Upper lobe of left lung (tissue), 6 donors: ENCODE measurements at places on chromosomes 3 and 15. TPM values are rescaled to one million over a fixed set of nuclear protein-coding genes. Genes with fewer than 3 reads are reported as not detected.

Gene PLA2G4E
- 2.1 TPM for total RNA-seq

Gene ARPP21
- total RNA-seq, result not detected

Gene ITIH4
- total RNA-seq, result 102 TPM

Gene LYSMD4
- 12.0 TPM for total RNA-seq

Gene PAK6
- 4.5 TPM for total RNA-seq

Gene ARNT2
- 4.7 TPM for total RNA-seq

Gene MYO5A
- 43.0 TPM for total RNA-seq

Gene PCBP4
- 22.7 TPM for total RNA-seq

Gene GASK1A
- 6.5 TPM for total RNA-seq

DNA sequence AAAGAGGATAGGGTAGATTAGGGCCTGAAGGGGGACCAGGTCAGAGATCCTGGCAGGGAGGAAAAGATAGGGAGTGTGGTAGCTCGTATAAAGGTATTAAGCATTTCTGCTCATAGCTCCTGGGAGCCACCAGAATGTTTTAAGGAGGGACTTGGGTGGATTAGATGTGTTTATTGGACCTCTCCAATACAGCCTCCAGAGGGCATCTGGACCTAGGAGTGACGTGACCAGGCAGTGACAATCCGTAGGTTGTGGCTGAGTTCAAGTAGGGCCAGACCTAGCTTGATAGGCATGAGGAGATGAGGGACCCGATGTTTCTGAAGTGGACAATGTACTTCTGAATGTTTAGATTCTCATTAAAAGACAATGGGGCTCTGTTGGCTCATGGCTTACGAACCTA is 435.2 kb downstream of the MCTP2 start:
- H3K4me3 ChIP-seq, result no peak overlapping the region
- H3K36me3 ChIP-seq, result no peaks in the 10 kb centered on the region
- no peak overlapping the region for H3K27ac ChIP-seq
- H3K4me1 ChIP-seq, result peaks cover 3% of the 10 kb centered on the region
- DNase-seq, result no peak

DNA sequence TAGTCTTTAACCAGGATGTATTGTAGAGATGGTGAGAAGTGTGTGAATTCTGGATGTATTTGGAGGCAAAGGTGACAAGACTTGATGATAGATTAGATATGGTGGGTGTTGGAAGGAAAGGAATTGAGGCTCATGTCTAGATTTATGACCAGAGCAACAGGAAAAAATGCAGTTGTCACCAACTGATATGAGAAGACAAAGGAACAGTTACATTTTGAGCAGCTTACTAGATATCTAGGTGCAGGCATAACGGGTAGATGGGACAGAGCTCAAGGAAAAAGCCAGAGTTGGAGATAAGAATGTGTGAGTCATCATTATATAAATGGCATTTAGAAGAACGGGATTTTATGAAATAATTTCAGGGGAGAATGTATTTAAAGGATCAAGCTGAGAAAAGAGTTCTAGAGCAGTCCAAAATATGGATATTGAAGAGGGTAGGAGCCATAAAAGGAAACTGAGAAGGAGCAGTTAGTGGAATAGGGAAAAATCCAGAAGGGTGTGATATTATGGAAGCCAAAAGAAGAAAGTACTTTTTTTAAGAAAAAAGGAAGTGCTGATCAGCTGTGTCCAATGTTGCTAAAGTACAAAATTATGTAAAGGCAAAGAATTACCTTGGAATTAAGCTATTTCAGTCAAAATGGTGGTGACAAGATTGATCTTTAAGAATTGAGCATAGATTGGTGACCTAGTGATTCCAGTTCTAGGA is 262.5 kb downstream of the CGGBP1 start:
- DNase-seq, result no peak
- peaks cover 15% of the 10 kb centered on the region for H3K4me1 ChIP-seq
- no peak overlapping the region for H3K4me3 ChIP-seq
- H3K27ac ChIP-seq, result no peak overlapping the region
- H3K27me3 ChIP-seq, result no peaks in the 10 kb centered on the region

- no peak for DNase-seq
- no peaks in the 10 kb centered on the region for H3K4me1 ChIP-seq
- no peak overlapping the region for H3K4me3 ChIP-seq
Observed at GRCh38 chr15:59484399-59484798, 46.4 kb downstream of the FAM81A start.

- DNase-seq, result no peak
- no peak overlapping the region for H3K27ac ChIP-seq
Observed at GRCh38 chr15:80838012-80838411, 58.8 kb downstream of the CEMIP start.

DNA sequence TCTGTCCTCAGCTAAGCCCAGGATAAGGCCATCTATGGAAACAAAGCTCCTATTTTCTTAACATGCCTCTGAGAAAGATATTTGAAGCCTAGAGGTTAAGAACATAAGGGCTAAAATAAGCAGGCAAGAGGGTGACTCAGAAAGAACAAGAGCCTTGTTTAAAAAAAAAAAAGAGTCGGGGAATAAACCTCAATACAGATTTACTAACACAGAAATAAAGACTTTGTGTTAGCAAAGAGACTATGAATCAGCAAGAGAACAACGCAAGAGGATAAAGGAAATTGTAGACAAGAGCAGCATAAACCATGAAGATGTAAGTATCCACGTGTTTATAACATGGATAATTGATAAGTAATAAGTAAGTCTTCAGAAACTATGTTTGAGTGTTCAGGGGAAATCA is 36.0 kb downstream of the RAB27A start:
- H3K4me1 ChIP-seq, result peaks cover 73% of the 10 kb centered on the region
- no peaks in the 10 kb centered on the region for H3K36me3 ChIP-seq
- peak overlapping the region; percentile 81 for H3K27ac ChIP-seq

DNA sequence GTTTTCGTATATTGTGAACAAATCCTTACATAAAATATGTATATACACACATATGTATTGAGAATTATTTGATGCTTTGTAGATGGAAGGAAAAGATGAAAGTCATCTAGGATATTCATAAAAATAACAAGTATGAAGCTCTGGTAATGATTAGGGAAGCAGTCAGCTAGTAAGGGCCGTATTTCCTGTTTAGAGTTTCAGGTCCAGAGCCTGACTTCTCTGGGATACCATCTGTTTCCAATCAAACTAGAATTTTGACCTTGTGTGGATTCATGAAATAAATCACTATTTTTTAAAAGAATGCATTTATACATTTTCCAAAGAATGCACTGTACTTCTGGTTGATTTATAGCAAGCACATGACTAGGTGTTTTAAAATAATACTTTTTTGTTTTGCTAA is 156.1 kb upstream of the CGNL1 start:
- H3K36me3 ChIP-seq, result no peaks in the 10 kb centered on the region
- H3K4me3 ChIP-seq, result no peak overlapping the region
- no peak for DNase-seq
- H3K27me3 ChIP-seq, result no peaks in the 10 kb centered on the region
- H3K4me1 ChIP-seq, result peaks cover 3% of the 10 kb centered on the region
- H3K27ac ChIP-seq, result no peak overlapping the region

- no peaks in the 10 kb centered on the region for H3K4me1 ChIP-seq
- H3K27me3 ChIP-seq, result no peaks in the 10 kb centered on the region
- no peak for DNase-seq
- no peak overlapping the region for H3K4me3 ChIP-seq
- no peak overlapping the region for H3K27ac ChIP-seq
- no peaks in the 10 kb centered on the region for H3K36me3 ChIP-seq
Observed at GRCh38 chr3:49652903-49653415, 21.2 kb upstream of the APEH start.

DNA sequence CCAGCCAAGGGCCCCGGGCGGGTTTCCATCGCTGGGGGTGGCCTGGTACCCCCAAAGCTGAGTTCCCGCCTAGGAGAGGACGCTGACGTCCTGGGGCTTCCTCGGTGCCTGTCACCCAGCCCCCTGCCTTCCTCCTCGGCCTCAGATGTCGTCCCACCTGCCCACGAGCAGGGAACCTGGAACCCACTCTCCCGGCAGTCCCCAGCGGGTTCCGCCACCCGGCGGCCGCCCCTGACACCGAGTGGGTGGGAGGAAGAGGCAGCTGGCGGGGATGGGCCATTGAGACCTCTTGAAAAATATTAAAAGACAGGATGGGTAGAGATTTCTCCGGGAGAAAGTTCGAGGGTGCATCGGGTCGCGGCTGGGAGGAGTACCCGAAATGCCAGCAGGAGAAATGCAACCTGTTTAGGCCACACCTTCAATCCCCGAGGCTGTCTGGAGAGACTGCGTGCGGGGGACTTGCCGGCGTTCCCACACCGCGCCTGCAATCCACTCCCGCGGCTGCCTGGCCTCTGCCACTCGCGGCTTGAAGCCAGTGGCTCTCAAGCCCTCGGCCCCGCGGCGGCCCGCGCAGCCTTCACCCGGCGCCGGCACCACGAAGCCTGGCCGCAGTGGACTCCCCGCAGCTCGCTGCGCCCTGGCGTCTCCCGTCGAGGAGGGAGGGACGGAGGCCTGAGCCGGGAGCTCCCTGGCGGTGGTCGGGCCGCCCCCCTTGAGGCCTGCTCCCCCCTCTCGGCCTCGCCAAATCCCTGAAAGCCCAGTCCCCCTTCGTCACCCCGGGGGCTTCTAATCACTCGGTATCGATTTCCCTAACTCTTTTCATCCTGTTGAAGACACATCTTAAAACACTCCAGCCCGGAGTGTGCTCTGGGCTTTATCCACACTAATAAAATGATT is 8.6 kb upstream of the NR2F2 start:
- peaks cover 9% of the 10 kb centered on the region for H3K4me1 ChIP-seq
- no peaks in the 10 kb centered on the region for H3K36me3 ChIP-seq
- DNase-seq, result peak; percentile 90
- H3K27me3 ChIP-seq, result peaks cover 4% of the 10 kb centered on the region
- peak overlapping the region; percentile 89 for H3K27ac ChIP-seq
- H3K4me3 ChIP-seq, result peak overlapping the region; percentile 25

DNA sequence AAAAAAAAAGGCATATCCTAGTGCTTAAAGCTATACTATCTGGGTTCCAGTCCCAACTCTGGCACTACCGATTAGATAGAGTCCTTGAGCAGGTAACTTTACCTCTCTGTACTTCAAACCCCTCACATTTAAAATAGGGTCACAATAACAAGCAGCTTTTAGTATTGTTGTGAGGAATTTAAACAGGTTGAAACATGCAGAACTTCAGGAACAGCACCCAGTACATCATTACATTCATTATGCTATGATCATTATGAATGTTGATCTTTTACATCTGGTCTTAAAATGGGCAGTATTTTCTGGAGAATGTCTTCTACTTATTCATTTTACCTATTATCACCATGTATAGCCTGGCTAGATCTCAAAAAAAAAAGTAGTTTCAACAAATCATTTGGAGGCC is 176.1 kb upstream of the CCDC54 start:
- no peak for DNase-seq
- H3K36me3 ChIP-seq, result no peaks in the 10 kb centered on the region
- no peaks in the 10 kb centered on the region for H3K27me3 ChIP-seq

- H3K36me3 ChIP-seq, result no peaks in the 10 kb centered on the region
- H3K27ac ChIP-seq, result no peak overlapping the region
- no peak overlapping the region for H3K4me3 ChIP-seq
- no peaks in the 10 kb centered on the region for H3K4me1 ChIP-seq
- DNase-seq, result no peak
Observed at GRCh38 chr15:29890336-29891095, 68.2 kb upstream of the TJP1 start.

- H3K4me1 ChIP-seq, result no peaks in the 10 kb centered on the region
- H3K36me3 ChIP-seq, result no peaks in the 10 kb centered on the region
- H3K27me3 ChIP-seq, result no peaks in the 10 kb centered on the region
- no peak for DNase-seq
Observed at GRCh38 chr3:181999314-181999713, 287.6 kb downstream of the SOX2 start.

- no peaks in the 10 kb centered on the region for H3K36me3 ChIP-seq
- DNase-seq, result no peak
- H3K27ac ChIP-seq, result no peak overlapping the region
- no peaks in the 10 kb centered on the region for H3K4me1 ChIP-seq
Observed at GRCh38 chr3:135012101-135012500, 217.0 kb downstream of the EPHB1 start.

DNA sequence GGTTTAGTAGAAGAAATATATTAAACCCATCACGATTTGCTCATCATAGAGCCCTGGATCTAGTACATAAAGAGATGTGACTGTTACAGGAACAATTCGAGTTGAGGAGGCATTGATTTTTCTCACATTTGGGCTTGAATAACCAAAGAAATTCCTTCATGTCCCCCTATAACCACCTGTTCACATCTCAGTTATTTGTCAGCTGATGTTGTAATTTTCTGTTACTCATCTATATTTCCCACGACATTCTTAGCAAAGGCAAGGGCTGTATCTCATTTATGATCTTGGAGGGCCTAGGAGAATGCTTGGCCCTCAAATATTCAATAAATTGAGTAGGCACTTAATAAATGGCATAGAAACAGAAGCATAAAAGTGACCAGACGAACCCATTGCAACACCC is 36.4 kb upstream of the GYG1 start:
- no peak for DNase-seq
- H3K27me3 ChIP-seq, result no peaks in the 10 kb centered on the region
- H3K4me1 ChIP-seq, result peaks cover 9% of the 10 kb centered on the region
- no peaks in the 10 kb centered on the region for H3K36me3 ChIP-seq
- H3K27ac ChIP-seq, result no peak overlapping the region

DNA sequence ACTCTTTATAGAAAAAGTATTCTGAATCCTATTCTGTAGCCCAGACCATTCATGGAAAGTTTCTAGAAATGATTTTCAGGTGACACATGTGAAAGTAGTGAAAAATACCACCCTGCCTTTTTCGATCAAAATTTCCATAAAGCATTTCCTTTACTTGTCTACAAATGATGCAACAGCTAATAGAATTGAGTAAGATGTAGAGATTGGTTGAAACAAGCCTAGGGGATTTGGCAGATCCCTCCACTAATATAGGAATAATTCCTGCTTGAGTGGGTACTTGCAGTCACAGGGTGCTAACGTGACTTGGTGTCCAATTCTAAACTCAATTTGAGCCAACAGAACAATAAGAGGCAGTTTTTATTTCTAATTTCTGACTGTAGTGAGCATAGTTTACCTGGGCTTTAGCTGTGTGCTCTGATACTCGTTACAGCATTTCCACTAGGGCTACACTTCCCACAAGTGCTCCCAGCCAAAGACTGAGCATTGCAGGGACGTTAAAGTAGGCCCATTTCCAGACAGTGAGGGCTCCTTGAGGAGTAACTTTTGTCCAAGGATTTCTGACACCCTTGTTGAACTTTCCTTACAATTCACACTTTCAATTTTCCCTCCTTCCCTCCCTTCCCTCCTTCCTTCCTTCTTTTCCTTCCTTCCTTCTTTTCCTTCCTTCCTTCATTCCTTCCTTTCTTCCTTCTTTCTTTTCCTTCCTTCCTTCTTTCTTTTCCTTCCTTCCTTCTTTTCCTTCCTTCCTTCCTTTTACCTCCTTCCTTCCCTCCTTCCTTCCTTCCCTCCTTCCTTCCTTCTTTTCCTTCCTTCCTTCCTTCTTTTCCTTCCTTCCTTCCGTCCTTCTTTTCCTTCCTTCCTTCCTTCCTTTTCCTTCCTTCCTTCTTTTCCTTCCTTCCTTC is 53.9 kb upstream of the TP63 start:
- no peaks in the 10 kb centered on the region for H3K36me3 ChIP-seq
- H3K27me3 ChIP-seq, result no peaks in the 10 kb centered on the region
- DNase-seq, result no peak
- no peaks in the 10 kb centered on the region for H3K4me1 ChIP-seq

DNA sequence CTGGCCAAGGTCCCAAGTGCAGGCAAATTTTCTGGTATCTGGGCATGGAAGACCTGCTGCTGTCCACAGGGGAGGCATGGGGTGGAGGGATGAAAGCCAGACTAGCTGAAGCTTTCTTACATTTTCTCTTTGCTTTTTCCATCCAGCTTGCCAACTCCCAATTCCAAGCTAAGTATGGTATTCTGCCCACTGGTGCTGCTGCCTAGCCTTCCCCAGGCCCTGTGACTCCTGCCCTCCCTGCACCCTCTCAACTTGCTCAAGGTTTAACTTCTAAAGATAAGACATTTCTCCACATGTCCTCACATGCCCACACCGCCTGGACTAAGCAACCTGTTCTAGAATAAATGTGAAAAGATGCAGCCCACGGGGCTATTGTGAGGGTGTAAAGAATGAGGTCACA is 59.5 kb upstream of the HACD2 start:
- peaks cover 20% of the 10 kb centered on the region for H3K36me3 ChIP-seq
- DNase-seq, result no peak
- H3K27ac ChIP-seq, result no peak overlapping the region
